HAP-1 (cell line): ENCODE measurements at places on chromosomes 2 and 18.

DNA sequence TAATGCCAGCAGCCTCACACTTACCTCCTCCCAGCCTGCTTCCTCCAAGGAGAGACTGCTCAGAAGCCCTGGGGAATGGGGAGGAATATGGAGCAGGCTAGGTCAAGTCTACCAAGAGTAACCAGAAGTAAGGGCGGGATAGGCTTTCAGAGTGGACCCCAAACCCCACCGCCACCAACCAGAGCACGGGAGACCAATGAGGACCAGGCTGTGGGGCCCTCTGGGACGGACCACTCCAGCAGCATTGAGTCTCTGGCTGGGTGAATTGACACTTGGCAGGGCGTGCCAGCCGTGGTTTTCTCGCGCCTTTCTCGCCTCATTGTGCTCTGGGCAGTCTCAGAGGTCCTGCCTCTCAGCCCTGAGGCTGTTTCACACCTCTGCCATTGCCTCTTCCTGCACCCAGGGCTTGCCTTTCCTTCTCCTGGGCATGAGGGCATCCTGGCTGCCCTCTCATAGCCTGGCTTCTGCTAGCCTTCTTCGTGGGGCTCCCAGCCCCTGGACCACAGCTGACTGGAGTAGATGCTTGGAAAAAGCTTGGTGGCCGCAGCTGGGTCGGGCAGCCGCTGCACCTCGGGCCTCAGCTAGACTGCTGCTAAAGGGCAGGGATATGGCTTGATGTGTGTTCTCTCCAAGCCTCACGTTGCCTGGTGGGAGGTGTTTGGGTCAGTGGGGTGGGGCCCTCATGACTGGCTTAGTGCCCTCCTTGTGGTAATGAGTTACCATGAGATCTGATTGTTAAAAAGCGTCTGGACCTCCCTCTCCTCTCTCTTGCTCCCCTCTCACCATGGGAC, 40.5 kb upstream of the HS6ST1 start:
- no peak for DNase-seq

DNA sequence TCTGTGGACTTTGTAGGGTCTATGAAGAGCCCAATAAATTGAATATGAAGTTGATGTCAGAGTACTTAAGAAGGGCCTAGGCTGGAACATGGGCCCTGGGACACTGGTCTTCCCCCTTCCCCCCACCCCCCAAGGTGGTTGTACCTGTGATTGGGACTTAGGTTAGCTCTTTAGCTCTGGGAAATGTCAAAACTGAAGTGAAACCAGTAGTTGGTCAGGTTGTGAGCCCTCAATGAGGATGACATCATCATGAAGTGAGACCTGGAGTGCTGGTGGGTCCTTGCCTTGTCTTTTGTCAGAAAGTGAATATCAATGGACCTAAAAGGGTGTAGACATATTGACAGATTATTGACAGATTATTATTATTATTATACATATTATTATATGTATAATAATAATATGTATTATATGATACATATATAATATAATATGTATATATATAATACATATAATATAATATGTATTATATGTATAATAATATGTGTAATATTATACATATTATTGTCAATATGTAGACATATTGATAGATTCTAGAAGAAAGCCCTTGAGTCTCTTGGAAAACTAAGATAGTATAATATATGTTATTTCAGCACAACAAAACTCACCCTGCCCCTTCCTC, 5.4 kb downstream of the MARS2 start:
- DNase-seq = no peak

DNA sequence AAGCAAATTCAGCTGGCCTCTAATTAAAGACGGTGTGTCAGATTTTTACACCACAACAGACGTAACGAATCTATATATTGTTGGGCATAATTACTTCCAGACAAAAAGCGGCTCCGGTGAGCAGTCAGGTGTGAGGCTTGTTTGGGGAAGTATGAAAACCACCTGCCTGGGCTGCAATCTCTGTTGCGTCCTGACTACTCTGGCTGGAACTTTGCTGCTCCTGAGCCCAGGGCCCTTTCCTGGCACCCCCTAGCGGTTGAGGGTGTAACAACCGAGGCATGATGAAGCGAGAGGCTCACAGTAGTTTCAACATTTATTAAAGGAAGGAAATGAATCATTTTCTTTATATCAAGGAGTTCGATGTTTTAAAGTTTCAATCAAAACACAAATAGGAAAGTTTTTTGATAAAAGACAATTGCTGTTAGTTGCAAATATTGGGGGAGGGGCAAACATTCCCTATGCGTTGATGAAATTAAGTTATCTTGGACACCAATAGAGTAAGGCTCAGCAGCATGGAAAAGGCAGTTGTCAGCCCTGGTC, 10.6 kb upstream of the ITGB6 start:
- peak; percentile 87 for DNase-seq

GRCh38 chr18:48640566-48641270, 101.9 kb downstream of the CTIF start:
- no peak for DNase-seq

- no peak for DNase-seq
These were observed 60.2 kb downstream of the EHD3 start for GRCh38 chr2:31294196-31294595.

DNA sequence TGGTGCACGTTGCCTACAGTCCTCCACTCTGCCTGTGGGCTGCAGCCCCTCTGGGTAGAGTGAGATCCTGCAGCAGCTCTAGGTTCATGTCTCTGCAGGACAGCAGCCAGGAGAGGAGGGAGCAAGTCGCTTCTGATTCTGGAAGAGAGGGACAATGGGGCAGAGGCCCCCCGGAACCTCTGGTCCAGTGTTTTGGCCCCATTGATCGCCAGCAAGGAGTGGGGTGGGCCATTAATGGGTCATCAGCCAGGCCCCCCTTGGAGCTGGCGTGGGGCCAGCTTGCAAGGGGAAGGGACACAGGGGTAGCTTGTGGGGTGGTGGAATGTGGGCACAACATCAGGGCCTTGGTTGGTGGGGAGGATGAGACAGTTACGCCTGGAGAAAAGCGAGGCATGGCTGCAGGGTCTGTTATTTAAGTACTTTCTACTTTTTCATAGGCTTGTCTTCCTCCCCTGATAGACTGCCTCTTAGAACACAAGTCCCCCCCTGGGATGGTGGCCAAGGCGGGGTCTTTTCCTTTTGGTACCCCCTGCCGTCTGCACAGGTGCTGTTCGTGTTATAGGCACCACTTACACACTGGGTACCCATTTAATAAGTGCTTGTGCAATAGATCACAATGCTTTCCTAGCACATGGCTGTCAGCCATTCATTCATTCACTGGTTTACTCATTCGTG, 44.6 kb downstream of the INHBB start:
- no peak for DNase-seq

DNA sequence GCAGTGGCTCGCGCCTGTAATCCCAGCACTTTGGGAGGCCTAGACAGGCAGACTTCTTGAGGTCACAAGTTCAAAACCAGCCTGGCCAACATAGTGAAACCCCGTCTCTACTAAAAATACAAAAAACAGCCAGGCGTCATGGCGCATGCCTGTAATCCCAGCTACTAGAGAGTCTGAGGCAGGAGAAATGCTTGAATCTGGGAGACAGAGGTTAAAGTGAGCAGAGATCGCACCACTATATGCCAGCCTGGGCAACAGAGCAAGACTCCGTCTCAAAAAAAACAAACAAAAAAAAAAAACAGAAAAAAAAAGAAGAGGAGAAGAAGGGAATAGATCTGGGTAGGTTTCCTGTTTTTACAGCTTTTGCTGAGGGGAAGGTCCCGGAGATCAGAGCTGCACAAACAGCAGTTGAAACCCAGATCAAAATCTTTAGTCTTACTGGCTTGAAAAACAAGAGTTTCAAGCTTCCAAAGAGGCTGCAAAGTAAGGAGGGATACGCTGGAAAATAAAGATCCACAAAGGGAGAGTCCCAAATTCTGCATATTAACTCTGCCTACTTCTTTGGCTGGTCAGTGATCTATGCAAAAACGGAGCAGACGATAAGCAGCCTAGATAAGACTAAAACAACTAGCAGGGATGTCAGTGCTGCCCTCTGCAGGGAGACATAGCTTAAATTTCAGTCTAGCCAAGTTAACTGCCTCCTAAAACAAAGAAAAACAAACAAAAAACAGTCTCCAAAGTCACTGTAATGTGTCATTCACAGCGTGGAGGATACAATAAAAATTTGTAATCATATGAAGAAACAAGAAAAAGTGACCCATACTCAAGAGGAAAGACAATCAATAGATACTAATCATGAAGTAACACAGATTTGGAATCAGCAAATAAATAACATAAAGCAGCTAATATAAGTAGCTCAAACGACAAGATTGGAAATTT, 74.1 kb downstream of the TLK1 start:
- DNase-seq = peak; percentile 50

- no peak for DNase-seq
These were observed 293.6 kb downstream of the DSEL start for GRCh38 chr18:67222887-67223286.

- no peak for DNase-seq
These were observed 5.0 kb downstream of the ACKR3 start for GRCh38 chr2:236574424-236575145.

GRCh38 chr2:7709907-7710306, 792.7 kb downstream of the RNF144A start:
- DNase-seq = no peak

- DNase-seq = no peak
These were observed 32.9 kb downstream of the ARHGEF4 start for GRCh38 chr2:130869441-130870160.

DNA sequence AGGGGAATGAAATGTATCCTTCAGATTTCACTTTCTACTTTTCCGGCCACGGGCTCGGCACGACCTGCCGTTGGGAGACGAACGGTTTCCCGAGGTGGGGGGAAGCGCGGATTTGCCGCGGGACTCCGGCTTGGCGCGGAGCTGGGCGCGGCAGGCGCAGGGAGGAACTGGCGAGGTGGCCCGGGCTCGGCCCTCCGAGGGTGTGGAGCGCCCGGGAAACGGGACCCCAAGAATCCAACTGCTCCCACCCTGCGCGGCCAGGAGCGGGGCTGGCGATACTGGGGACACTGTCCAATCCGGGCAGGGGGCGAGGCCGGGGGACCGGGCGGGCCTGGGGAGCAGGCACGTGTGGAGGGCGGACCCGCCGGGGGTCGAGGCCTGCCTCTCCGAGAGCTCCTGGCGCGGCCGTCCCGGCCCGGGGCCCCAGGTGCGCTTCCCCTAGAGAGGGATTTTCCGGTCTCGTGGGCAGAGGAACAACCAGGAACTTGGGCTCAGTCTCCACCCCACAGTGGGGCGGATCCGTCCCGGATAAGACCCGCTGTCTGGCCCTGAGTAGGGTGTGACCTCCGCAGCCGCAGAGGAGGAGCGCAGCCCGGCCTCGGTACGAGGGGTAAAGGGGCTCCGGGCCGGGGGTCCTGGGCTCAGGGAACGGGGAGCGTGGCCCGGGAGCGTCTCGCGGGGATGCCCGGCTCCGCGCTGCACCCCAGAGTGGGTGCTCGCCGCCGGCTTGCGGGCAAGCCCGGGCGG, at the start of gene ANXA4:
TSS of gene ANXA4 (plus strand) at position 560 of the 747 bp plus-strand sequence. CDS start 39,432 bp downstream, outside the sequence.
- DNase-seq = peak; percentile 72

DNA sequence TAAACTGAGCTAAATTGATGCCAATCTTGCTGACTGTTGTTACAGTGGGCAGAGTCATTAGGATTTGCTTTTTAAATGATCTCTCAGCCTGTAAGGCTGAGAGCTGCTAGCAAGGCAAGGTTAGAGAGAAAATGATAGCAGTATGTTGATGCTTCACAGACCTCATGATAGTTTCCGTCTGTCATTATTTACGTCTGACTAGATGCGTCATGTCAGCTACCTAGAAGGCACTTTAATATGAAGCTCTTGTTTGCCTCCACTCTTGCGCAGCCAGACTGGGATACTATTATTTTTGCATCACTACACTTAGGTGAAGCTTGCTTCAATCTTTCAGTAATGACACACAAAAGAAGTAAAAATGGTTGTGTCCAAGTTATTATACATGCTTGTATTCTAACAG, 313.8 kb downstream of the LNPK start:
- DNase-seq = no peak

- DNase-seq = no peak
These were observed 71.5 kb downstream of the EDAR start for GRCh38 chr2:108917526-108917925.

- no peak for DNase-seq
These were observed 11.4 kb downstream of the FOSL2 start for GRCh38 chr2:28404086-28404485.

DNA sequence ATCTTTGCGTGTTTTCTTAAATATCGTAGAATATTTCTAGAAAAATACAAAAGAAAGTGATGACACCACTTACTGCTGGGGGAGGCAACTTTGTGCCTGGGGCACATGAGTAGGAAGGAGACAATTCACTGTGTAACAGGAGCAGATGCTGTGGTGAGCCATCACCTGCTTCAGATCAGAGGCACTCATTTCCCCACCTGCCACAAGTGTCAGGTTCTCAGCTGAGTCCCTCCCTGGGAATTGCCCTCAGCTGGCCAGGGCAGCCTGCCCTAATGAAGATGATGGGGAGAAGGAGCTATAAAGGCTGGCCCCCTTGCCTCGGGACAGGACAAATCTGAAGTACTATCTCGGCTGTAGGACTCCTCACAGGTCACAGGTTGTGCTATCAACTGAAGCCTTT, 322.8 kb downstream of the STK39 start:
- DNase-seq = no peak

DNA sequence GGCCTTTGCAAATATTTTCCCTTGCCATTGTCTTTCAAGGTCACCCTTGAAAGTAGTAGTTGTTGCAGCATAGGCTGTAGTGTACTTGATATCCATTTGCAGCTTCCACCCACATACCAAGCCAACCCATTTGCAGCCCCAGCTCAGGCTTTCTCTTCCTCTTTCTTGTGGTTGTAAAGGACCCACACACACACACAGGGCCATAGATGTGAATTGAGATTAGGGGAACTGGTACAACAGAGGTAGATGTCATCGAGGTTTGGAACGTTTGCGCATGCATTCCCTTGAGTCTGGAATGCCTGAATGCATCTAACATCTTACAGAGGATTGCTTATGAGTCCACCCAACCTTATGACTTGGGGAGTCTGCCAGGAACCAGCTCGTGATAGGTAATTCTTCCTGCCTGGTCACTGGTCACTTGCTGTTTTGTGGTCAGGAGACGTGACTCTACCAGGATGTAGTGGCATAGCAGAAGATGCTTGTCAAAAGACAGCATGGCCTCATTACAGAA, 91.9 kb downstream of the MRPS9 start:
- DNase-seq = no peak

DNA sequence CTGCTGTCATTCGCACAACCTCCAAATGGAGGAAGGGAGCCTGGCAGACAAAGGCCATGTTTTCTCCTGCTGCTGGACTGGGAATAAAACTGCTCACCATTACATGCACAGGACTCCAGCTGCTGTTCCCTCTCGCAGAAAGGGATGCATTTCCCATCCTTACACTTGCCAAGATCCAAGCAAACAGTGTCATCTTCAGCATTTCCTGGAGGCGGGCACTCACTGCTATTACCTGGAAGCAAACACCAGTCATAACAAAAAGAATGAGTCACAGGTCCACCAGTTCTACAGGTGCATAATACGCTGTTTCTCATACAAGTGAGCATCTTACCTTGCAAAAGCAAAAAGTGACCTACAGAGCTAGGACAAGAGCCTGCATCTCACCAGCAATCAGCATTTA, 22.7 kb downstream of the IAH1 start:
- no peak for DNase-seq

- DNase-seq = no peak
These were observed 780 bp upstream of the ITGAV start for GRCh38 chr2:186588940-186589611.

- DNase-seq = no peak
These were observed 222.4 kb downstream of the BCL2 start for GRCh38 chr18:63097178-63097577.
